BE2C (cell line): ENCODE measurements at places on chromosomes 1 and 21.

- no peak for DNase-seq
These were observed 15.8 kb downstream of the RCSD1 start for GRCh38 chr1:167645625-167646414.

GRCh38 chr1:167502719-167503462 lies 15.4 kb downstream of the CD247 start:
- DNase-seq, result no peak

- DNase-seq, result no peak
These were observed 764.4 kb downstream of the ADGRL2 start for GRCh38 chr1:82565146-82565545.

GRCh38 chr1:1880617-1881312 lies 10.1 kb downstream of the GNB1 start:
- DNase-seq, result no peak

- no peak for DNase-seq
These were observed 118.3 kb downstream of the FMN2 start for GRCh38 chr1:240210026-240210425.

GRCh38 chr1:13783551-13783950 lies 83.6 kb downstream of the PRDM2 start:
- DNase-seq, result no peak

GRCh38 chr1:219988387-219988786 lies 57.9 kb downstream of the EPRS1 start:
- no peak for DNase-seq
